ENCODE measurements at places on chromosomes 7 and 10.
A peak's percentile ranks its signal among the peaks of the same experiment; 100 is the strongest.

- no peak for DNase-seq
These were observed 124.9 kb downstream of the CLEC2L start for GRCh38 chr7:139648391-139648861.

- DNase-seq: no peak
These were observed 31.2 kb downstream of the C10orf71 start for GRCh38 chr10:49330127-49330665.

DNA sequence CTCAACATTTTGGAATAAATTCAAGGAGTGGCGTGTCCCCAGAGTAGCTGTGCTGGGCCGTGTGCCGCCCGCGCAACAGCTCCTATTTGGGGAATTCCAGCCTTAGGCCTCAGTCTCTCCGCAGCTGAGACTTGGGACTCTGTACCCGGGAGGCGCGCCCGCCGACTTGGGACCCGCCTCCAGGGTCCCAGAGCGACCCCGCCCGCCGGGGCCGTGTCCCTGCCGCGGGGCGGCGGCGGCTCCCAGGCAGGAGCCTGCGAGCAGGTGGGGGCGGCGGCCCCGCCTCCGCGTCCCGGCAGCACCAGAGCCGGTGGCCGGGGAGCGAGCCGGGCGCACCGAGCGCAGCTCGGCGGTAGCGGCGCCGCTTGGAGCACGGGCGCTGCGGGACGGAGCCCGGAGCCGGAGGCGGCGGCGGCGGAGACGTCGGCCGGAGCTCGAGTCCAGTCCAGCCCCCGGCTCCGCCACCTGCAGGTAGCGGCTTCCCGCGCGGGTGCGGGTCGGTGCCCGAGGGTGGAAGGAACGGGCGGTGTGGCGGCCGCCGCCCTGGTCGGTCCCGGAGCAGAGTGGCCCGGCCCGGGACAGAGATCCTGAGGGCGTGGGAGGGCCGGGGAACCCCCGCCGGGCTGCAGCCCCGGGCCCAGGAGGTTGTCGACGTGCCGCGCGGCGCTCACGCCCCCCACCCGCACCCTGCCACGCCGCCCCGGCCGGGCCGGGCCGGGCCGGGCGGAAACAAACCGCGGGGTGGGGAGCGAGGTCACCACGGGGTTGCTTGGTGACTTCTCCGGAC is at the start of gene WIPF3:
TSS of gene WIPF3 (plus strand) at position 301 of the 787 bp plus-strand sequence. CDS start 28,217 bp downstream, outside the sequence.
- DNase-seq: no peak

- no peak for DNase-seq
These were observed 2.2 kb downstream of the EMX2 start for GRCh38 chr10:117544711-117545140.

DNA sequence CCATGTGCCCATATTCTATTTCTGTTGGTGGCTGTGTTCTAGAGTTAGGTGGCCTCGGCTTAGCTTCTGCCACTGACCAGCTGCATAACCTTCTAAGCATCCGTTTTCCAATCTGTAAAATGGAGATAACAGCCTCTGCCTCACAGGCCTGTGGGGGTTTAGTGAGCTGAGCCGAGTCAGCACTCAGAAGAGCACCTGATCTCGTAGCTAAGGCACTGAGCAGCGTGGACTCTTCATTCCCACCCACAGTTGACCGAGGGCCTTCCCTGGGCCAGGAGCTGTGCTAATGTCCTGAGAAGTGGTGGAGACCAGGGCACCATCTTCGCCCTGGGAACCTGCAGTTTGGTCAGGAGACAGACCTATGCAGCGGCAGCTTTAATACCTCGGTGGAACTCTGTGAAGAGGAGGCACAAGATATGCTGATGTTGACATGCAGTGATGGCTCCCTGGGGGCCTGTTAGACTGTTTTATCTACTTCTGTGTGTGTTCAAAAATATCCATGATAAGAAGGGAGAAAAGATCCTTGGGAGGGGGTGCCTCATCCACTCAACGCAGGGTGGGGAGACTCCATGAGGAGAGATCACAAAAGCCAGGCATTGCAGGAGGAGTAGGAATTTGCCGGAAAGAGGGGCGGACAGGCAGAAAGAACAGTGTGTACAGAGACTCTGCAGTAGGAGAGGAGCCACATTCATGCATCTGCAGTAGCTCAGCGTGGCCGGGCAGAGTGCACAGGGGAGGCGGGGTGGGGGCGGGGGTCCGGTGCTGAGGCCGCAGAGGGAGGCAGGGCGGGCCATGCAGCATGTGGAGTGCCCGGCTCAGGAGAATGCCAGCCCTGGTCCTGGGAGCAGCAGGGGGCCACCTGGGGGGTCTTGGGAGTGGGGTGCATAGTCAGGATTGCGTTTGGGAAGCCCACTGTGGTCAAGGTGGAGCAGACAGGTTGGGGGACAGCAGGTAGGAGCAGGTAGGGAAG is 136.8 kb downstream of the C10orf105 start:
- no peak for DNase-seq

- peak; percentile 20 for DNase-seq
These were observed 65.1 kb upstream of the MPP7 start for GRCh38 chr10:28367929-28368484.

DNA sequence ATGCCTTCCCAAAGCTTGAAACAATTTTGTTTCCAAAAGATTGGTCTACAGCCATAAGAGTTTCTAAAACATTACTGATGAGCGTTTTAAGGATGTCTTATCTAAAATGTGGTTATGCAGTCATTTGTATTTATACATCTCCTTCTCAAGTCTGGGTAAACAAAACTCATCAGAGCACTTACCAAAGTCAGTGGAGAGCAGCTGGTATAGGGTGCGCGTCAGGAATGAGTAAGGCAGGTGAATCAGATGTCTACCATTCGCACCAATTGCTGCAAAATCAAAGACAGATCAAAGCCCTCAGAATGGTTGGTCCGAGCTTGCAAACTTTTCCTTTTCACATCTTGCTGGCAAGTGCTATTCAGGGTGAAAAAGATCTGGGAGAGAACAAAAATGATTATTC is 65.6 kb upstream of the FAM171A1 start:
- DNase-seq: no peak

- DNase-seq: no peak
These were observed 15.4 kb downstream of the LRRC27 start for GRCh38 chr10:132347211-132347930.

DNA sequence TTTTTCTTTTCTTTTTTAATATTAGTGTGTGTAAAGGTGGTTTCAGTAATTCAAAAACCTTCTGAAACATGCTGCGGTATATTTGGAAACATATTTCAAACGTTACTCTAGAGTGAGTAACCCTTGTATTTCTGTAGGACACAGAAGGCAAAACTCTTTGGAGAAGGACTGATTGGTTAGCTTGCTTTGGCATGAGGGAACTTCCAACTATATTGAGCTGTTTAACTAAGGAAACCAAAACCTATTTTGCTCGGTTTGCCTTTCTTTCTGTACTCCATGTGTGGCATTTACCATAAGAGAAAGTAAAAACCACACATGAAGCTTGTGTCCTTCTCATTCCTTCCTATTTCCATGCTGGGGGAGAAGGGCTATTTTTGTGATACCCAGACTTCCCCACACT is 149.8 kb downstream of the DYNC1I1 start:
- no peak for DNase-seq

- no peak for DNase-seq
These were observed 49.8 kb downstream of the LHPP start for GRCh38 chr10:124511205-124512039.

DNA sequence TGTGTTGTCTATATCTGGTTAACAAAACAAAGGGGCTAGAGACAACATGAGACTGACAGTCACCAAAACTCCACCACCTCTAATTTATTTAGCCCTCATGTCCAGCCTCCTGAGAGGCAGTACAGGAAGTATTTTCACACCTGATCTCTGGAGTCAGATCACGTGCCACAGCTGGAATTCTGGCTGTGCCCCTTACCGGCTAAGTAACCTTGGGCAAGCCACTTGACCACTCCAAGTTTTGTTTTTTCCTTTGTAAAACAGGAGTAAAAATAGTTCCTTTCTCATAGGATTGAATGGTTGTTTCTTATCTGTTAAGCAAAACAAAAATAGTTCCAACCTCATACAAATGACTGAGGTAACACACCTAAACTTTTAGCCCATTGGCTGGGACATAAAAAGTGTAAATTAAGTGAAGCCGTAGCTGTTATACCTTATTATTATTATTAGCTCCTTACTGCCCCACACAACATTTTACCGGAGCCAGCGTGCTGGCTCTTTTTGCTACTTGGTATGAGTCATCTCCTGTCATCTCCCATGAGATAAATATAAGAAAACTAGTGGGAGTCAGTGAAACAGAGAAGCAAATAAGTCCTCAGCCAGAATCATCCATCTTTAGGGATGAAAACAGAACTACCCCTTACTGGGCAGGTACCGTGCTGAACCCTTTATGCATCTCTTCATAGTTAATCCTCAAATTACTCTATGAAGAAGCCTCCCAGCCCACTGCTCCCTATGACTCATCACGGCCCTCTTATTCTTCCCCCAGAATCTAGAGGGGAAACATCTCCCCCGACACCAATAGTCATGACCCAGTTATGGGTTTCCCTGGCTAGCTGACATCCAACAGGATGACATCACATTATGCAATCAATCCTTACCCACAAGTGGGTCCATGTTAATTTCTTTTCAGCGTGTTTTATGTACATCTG is 44.9 kb downstream of the PPP1R3C start:
- no peak for DNase-seq

- DNase-seq: no peak
These were observed 75.8 kb downstream of the LSMEM1 start for GRCh38 chr7:112556633-112557032.

DNA sequence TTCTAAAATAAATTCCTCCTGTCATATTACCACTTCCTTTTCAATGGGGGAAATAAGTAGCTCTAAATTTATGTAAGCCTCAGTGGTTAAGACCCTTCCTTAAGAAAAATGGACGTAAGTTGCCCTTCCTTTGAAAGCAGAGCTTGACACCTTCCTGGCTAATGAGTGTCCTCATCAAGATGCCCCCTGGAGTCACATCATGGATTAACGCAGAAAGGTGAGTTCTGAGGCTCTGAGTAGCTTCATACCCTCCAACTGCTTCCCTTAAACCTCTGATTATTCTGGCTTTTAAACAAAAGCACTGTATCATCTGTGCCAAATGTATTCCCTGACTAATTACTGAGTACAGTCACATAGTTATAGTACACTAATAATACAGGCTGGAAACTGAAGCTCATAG is 14.7 kb downstream of the KCTD7 start:
- no peak for DNase-seq

DNA sequence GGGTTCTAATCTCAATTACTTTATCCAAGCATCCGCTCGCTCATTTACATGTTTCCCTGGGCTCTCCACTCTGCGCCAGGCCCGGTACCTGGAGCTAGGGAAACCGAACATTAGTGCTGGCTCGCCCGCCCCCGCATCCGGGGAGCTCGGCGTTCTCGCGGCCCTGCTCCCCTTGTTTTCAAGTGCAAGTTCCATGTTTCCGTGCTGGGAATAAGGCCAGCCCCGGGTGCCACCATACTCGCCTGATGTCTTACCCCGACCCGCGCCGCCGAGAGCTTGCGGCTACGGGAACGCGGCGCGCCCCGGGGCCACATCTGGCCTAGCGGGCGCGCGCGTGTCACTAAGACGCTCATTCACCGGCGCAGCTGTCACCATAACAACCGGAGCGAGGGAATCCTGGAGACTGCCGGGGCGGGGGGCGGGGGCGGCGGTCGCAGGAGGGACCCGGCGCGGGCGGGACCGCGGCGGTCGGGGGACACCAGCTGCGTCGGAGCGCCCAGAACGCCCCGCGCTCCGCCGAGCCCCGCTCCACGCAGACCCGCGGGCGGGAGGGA is at the start of gene NEURL1:
TSS of gene NEURL1 (plus strand) at position 344 of the 554 bp plus-strand sequence. CDS start 683 bp downstream, outside the sequence.
- no peak for DNase-seq

DNA sequence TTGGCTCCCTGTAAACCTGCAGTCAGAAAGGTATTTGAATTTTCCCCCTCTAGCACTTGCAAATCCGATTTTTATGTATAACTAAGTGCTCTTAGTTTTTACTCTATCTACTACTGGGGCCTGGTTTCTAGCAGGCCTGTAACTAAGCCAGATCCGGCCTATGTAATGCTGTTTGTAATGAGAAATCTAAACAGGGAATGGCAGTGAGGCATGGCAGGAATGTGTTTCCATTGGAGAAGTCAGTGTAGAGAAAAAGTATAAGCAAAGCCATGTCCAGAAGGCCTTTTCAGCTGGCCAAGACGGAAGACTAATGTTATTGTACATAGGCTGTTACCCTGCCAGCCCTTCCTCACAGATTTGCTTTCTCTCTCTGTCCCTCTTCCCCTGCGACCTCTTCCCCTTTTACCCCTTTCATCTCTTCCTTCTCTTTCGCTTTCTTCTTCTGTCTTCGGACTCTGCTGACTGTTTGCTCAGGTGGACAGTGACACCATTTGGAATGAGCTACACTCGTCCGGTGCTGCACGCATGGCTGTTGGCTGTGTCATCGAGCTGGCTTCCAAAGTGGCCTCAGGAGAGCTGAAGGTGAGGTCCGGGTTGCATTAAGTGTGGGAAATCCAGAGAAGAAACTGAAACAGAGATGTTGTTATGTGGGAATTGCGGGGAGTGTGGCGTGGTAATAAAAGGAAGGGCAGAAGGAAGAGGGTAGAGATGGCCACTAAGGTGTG is 297.5 kb downstream of the HDAC9 start:
- no peak for DNase-seq

DNA sequence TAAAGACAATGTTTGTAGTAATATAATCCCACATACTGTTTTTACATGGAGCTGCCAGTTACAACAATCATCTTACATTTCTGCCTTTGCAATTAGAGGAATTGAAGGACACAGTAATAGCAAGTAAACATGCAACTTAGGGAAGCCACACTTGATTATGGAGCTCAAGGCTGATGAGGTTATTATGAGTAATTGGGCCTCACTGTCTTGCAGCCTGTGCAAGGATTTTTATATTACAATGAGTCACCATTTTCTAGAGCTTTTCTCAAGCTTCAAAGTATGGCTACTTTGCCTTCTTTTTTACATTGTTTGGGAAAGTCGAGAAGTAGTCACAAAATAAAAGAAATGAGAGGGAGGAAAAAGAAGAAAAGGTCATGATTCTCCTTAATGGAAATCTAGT is 226.4 kb downstream of the KIAA1217 start:
- no peak for DNase-seq

DNA sequence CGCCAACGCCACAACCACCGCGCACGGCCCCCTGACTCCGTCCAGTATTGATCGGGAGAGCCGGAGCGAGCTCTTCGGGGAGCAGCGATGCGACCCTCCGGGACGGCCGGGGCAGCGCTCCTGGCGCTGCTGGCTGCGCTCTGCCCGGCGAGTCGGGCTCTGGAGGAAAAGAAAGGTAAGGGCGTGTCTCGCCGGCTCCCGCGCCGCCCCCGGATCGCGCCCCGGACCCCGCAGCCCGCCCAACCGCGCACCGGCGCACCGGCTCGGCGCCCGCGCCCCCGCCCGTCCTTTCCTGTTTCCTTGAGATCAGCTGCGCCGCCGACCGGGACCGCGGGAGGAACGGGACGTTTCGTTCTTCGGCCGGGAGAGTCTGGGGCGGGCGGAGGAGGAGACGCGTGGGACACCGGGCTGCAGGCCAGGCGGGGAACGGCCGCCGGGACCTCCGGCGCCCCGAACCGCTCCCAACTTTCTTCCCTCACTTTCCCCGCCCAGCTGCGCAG is 424 bp downstream of the EGFR start:
- DNase-seq: no peak

GRCh38 chr10:88244781-88245625 is 338.1 kb downstream of the RNLS start:
- no peak for DNase-seq

DNA sequence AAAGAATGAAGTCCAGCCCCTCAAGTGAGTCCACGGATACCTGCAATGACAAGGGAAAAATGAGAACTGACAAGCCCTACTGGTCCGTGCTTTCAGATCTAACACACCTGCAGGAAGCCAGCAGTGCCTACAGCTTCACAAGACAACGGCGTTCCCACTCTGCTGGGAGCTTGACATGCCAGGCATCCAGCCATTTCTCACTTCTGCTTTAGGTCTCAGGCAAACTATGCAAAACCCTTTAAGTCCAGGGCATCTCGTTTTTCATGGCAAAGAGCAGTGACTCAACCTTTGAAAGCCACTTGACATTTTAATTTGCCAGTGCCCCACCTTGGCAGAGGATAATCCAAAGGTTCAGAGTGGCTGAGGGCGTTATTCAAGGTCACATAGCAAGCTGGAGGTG is 49.1 kb upstream of the GPAM start:
- DNase-seq: no peak

All from stimulated activated naive B cell treated with anti-CD40 and anti-IgM and Interleukin-4, amounts not matched to agents 10 μg/mL and 1 μg/mL and 100 μg/mL, for 72 hours (primary cell).